ENCODE measurements at places on chromosomes 2 and 18.
A peak's percentile ranks its signal among the peaks of the same experiment; 100 is the strongest.

GRCh38 chr2:98454500-98455235 lies 10.0 kb downstream of the INPP4A start:
- peak; percentile 48 for DNase-seq

GRCh38 chr2:233453111-233453915 lies 99.0 kb downstream of the DGKD start:
- no peak for DNase-seq

- no peak for DNase-seq
Measured at GRCh38 chr2:96329456-96329855, 4.3 kb downstream of the ITPRIPL1 start.

GRCh38 chr18:9869715-9870430 lies 15.9 kb upstream of the TXNDC2 start:
- no peak for DNase-seq

DNA sequence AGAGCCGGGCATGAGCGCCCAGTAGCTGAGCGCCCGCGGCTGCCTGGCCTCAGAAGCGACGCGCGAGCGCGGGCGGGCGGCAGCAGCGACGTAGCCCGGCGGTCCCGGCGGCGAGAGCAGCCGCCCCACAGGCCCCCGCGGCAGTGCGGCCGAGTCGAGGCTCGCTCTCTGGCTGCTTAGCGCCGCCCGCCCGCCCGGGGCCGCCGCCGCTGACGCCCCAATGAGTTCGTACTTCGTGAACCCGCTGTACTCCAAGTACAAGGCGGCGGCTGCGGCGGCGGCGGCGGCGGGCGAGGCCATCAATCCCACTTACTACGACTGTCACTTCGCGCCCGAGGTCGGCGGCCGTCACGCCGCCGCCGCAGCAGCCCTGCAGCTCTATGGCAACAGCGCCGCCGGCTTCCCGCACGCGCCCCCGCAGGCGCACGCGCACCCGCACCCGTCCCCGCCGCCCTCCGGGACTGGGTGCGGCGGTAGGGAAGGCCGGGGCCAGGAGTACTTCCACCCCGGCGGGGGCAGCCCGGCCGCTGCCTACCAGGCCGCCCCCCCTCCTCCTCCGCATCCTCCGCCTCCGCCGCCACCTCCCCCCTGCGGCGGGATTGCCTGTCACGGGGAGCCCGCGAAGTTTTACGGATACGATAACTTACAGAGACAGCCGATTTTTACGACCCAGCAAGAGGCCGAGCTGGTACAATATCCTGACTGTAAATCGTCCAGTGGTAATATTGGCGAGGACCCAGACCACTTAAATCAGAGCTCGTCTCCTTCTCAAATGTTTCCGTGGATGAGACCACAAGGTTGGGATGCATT lies 847 bp downstream of the HOXD8 start:
- no peak for DNase-seq

GRCh38 chr2:84970210-84970867 lies 622 bp upstream of the KCMF1 start:
- DNase-seq = peak; percentile 56

- DNase-seq = peak; percentile 28
Measured at GRCh38 chr2:172253190-172254052, 150.7 kb upstream of the DLX2 start.

DNA sequence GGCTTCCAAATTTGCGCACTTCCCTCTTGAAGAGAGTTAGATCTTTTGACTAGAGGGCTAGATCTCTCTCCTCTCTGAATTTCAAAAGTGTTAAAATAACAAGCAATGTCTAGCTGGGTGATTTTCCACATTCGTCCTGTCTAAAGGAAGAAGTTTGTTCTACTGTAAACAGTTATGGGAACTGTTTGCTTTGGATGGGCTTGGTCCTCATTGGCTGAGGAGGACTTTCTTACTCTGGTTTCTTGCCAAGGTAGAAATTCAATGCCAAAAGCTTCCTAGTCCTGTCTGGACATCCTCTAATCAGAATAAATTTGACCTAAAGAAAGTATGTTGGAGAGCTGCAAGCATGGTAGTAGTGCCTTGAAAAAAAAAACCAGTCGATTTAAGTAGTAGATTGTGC lies 47.4 kb upstream of the RAPH1 start:
- no peak for DNase-seq

GRCh38 chr18:74631623-74632350 lies 34.1 kb downstream of the ZNF407 start:
- DNase-seq = peak; percentile 66

DNA sequence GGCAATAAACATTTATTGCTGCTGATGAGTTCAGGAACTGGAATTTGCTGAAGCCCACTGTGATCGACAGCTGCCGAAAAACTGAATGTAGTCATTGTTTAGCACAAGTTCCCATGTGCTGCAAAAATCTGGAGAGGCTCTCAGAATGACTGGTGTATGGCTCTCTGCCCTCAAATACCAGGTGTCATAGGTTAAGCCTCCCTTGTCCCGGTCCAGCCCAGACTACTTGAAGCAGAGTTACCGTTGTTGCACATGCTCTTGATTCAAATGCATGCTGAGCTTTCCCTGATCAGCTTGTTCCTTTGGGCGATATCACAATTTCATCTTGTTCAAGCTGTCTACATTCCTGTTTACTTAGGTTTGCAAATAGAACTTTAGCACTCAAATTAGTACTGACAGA lies 625.2 kb downstream of the CPS1 start:
- no peak for DNase-seq

GRCh38 chr2:241509155-241509784 lies 886 bp upstream of the STK25 start:
- no peak for DNase-seq

- no peak for DNase-seq
Measured at GRCh38 chr2:217494557-217494956, 508.2 kb downstream of the TNS1 start.
